Fibroblast of skin of right biceps (primary cell): ENCODE measurements at places on chromosomes 1 and 21.

DNA sequence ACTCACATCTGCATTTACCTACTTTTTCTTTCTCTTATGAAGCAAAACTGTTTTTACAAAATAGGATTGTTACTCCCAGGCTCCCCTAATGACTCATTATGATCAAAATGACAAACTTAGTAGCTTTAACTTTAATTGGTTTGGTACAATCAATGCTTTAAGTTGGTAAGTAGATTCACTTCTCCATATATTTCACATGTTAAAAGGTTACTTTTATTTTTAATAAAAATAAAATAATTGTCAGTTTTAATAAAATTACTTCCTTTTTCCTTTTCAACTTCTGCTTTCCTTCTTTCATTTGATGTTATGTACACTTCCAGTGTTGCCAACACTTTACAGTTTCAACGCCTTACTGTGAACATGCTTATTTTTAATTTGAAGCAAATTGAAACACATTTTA is 477.6 kb downstream of the SETD4 start:
- no peak for DNase-seq

- no peak for DNase-seq
These were observed 17.0 kb downstream of the CFAP74 start for GRCh38 chr1:1986451-1987141.

GRCh38 chr1:237482777-237483176 is 407.9 kb downstream of the ZP4 start:
- DNase-seq, result no peak

DNA sequence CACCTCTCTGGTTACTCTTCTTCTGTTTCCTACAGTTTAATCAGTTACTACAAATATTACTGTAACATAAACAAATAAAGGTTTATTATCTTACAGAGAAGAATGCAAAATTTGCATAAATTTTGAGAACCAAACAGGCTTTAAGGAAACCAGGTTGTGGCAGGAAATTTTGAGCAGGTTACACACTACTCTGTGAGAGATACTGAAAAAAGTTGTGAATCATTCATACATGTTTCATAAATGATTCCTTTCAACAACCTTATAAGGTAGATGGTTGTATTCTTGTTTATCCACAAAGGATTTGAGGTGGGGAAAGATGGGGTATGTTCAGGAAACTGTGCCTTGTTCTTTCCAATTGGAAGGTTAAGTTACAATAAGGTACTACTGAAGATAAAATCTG is 58.6 kb downstream of the MAST2 start:
- DNase-seq, result no peak

- no peak for DNase-seq
These were observed 78.1 kb downstream of the CD34 start for GRCh38 chr1:207832796-207833195.

DNA sequence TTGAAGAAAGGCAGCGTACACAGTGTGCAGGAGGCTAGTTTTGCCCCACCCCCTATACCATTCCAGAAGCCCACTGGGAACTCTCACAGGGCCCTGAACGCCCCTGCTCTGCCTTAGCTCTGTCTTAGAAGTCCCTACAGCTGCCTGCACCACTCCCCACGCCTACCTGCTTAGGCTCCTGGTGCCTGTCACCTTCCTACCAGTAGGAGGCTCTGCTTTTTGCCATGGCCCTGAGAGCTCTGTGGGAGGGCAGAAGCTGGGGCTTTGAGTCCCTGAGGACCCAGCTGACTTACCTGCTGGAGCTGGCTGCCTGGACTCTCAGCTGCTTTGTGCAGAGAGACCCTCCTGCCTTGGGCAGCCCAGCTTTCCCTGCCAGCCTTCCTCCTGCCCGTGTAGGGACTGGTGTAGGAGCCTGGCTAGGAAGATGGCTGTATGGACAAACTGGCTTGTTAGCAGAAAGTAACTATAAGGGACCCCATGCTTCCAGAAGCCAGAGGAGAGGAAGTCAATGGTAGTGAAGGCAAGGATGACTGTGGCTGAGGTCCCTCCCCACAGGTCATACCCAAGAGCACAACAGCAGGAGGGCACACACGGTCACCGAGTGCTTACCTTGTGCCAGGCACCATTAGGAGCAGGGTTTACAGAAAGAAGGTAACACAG is 9.8 kb upstream of the CELSR2 start:
- peak; percentile 50 for DNase-seq

- DNase-seq, result no peak
These were observed 4.6 kb downstream of the CHD1L start for GRCh38 chr1:147246910-147247655.

GRCh38 chr1:44543786-44544185 is 130.5 kb downstream of the TMEM53 start:
- no peak for DNase-seq

GRCh38 chr1:14778898-14779865 is 180.7 kb downstream of the KAZN start:
- DNase-seq, result peak; percentile 23

GRCh38 chr1:200973937-200974657 is 49.4 kb downstream of the KIF21B start:
- DNase-seq, result no peak

DNA sequence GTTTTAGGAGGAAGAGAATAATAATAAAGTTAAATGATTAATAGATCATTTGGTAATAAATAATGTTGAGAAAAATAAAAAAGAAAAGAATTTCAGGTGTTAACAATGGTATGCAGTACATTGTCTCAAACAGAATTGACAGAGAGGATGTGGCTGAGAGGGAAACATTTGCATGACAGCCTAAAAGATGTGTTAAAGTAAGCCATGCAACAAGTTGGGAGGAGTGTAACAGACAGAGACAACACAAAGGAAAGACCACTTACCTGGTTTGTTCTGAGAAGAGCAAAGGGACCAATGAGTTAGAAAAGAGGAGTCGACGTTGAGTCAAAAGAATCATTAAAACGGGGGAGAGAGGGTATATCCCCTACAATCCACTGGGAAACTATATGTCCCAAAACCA is 814.0 kb downstream of the KCNT2 start:
- no peak for DNase-seq

DNA sequence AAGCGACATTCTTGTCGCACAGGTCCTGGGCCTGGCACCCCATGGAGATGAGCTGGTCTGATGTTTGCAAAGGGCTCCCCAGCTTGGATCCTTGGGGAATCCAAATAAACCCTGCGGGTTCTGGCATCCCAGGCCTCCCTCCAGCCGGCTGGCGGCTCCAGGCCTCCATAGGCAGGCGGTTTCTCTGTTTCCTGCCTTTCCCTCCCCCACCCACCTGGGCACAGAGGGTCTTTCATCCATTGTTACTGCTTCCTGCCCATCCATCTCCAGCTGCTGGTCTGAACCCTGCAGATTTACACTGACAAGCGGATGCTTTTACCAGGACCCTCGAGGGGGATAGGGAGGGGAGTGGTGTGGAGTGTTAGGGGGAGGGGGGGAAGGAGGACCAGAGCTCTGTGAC is 39.1 kb upstream of the ID3 start:
- DNase-seq, result no peak

DNA sequence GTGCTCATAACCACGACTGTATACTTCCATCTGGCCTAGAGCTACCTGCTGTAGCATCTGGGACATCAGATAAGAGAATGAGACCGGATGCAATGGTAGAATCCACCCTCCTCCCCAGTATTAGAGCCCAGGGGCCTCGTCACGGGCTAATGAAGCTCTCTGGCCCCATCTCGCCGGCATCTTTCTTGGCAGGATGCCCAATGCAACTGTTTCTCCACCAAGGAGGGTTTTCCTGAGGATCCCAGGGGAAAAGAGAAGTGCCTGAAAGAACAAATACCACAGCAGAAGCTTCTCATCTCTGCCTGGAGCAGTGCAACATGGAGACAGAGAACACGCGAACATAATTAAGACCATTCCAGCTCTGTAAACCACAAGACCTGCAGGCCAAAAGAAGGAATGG is 80.0 kb downstream of the VWA5B1 start:
- peak; percentile 45 for DNase-seq

DNA sequence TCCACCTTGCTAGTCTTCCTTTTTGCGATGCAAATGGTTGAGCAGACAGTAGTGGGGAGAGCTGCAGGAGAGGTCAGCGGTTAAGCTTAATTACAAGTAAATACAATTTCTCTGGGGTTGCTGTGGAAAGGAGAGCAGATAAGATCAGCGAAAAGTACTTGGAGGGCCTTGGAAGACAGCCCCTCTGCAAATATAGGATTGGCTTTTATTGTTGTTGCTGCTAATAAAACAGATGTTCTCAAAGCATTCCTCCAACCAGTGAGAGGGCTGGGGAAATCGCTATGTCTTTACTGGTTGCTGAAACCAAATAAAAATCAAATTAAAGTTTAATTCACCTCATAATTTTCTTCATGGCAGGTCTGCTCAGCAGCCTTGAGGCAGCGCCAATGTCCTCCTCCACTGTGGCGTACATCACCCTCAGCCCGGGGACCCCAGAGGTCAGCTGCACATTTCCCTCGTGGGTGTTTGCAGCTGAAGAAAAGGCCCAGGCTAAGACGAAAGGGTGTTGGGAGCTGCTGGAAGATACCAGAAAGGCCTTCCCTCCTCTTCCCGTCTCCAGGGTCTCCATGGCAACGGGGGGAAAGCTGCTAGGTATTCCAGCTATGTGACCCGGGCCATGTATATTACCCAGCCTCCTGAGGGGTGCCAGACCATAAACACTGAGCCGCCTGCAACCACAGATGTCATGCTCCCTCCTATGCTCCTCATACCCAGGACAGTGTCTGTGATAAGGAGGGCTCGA is 54.6 kb upstream of the POU2F1 start:
- DNase-seq, result peak; percentile 14

DNA sequence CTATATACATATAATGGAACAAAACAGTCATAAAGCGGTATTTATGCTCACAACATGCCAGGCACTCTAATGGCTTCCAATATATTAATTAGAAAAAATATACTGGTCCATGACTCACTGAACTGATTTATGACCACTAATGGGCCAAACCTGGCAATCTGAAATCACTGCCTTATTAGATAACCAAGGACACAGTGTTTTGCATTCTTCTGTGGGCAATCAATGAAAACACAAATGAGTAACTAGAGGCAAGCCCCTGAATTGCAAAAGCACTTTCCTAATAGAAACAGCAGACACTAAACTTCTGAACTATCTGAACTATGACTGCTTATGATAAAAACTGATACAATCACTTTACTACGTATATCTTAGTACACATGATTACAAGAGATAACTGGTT is 3.5 kb downstream of the GCLM start:
- peak; percentile 52 for DNase-seq

GRCh38 chr1:70288166-70288565 is 66.4 kb downstream of the ANKRD13C start:
- DNase-seq, result no peak

DNA sequence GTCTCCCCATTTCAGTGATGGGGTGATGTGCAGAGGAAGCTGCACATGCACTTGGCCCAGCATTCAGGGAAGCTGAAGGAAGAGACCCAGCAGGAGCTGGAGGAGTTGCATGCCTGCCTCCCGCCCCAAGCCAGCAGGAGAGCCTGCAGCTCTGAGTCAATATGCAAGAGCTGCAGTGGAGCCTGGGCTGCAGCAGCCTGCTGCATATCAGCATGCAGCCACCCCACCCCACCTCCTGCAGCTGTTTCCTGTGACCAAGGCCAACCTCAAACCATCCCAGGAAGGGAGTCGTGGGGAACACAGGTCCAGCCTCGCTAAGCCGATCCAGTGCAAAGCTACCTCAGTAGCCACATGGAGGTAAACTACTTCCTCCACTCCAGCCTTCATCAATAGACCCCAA is 18.9 kb downstream of the AGT start:
- DNase-seq, result no peak

- DNase-seq, result peak; percentile 74
These were observed 10.0 kb upstream of the FAAP20 start for GRCh38 chr1:2204415-2205190.

- no peak for DNase-seq
These were observed 25.7 kb downstream of the LDLRAD1 start for GRCh38 chr1:53992085-53992874.

- no peak for DNase-seq
These were observed 291.3 kb upstream of the PLXNA2 start for GRCh38 chr1:208535511-208535910.

GRCh38 chr1:67811781-67812180 is 21.5 kb downstream of the GNG12 start:
- no peak for DNase-seq

GRCh38 chr1:43451157-43451591 is 2.6 kb downstream of the HYI start:
- DNase-seq, result no peak

DNA sequence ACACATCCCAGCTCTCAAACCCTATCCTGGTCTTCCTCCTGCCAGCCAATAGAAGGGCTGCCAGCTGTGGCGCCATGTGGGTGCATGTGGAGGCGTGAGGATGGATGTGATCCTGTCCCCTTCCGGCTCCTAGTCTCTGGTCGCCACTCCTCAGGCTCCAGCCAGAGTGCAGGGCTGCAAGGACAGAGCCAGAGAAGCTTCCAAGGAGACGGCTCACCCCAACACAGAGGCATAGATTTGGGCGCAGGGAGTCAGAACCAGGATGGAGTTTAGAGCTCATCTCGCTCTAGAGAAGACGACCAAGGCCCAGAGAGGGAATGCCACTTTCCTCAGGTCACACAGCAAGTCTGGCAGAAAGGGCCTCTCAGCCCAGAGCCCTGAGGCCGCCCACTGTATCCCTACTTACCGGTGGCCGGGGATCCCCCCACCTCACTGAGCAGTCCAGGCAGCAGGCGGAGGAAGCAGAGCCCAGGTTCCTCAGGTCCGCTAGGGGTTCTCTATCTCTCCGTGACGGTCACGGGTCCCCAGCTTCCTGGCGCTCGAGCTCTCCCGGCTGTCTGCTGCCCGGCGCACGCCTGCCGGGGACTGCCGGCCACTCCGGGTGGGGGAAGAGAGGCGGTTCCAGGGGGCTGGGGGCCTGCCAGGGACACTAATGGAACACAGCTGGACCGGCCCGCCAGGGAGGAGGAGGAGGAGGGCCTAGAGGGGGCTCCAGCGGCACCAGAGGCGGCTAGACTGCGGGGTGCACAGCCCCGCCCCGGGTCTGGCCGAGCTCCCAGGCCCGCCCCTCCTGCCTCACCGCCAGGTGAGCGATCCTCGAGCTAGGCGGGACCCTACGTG is at the start of gene COL16A1:
Gene COL16A1 (minus strand): TSS at position 587 of the 840 bp plus-strand sequence. CDS start 1,824 bp downstream, outside the sequence.
- DNase-seq, result peak; percentile 89

- peak; percentile 80 for DNase-seq
These were observed 56.0 kb downstream of the ADARB1 start for GRCh38 chr21:45130324-45130774.

DNA sequence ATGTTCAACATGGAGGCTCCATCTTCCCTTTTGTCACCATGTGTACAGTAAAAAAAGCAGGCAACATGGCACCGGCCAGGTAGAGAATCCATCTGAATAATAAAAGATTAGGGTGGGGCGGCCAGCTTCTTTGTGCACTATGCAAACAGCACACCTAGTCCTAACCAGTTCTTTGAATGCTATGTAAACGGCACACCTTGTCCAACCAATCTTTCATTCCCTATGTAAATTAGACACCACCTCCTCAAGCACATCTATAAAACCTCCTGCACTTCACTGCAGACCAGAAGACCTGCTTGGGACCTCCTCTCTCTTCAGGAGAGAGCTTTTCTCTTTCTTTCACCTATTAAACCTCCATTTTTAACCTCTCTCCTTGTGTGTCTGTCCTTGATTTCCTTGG is 28.2 kb downstream of the TFB2M start:
- DNase-seq, result no peak

- no peak for DNase-seq
These were observed 2.4 kb downstream of the MYBPHL start for GRCh38 chr1:109304226-109304920.
